Fibroblast of villous mesenchyme (primary cell): ENCODE measurements at places on chromosomes 2 and 18. TPM values are rescaled to one million over a fixed set of nuclear protein-coding genes. Genes with fewer than 3 reads are reported as not detected.

Gene CCDC85A
- 2.3 and 5.2 TPM in 2 replicates for total RNA-seq

Gene CRYGC
- total RNA-seq = not detected in 2 replicates

Gene DNER
- total RNA-seq = 0.32 and 0.86 TPM in 2 replicates

Gene CPLX4
- under 0.01 TPM in 1 of 2 replicates, not detected in the other for total RNA-seq

Gene C18orf54
- total RNA-seq = 1.9 and 6.0 TPM in 2 replicates

Gene MYCN
- total RNA-seq = under 0.01 and 0.32 TPM in 2 replicates

Gene ALPI
- not detected in 2 replicates for total RNA-seq

Gene ATP6V1C2
- total RNA-seq = under 0.01 TPM in 2 replicates

Gene SERPINB13
- total RNA-seq = not detected in 2 replicates

Gene NFATC1
- 0.43 and 1.3 TPM in 2 replicates for total RNA-seq

Gene CDK15
- 3.5 and 7.4 TPM in 2 replicates for total RNA-seq

Gene SEPTIN10
- total RNA-seq = 73.1 and 83.3 TPM in 2 replicates

Gene GRB14
- not detected in 2 replicates for total RNA-seq

Gene TSGA10
- 1.9 and 3.0 TPM in 2 replicates for total RNA-seq

Gene PREPL
- total RNA-seq = 30.0 and 68.2 TPM in 2 replicates

Gene SOX11
- total RNA-seq = under 0.01 and 0.32 TPM in 2 replicates

Gene RGPD4
- total RNA-seq = not detected in 2 replicates

Gene ALK
- not detected in 2 replicates for total RNA-seq

Gene TMEM163
- total RNA-seq = not detected in 2 replicates

Gene NR4A2
- total RNA-seq = 0.32 TPM in 1 of 2 replicates, not detected in the other

Gene FKBP1B
- total RNA-seq = 6.0 and 9.3 TPM in 2 replicates

Gene REG1B
- total RNA-seq = not detected in 2 replicates

Gene HPCAL1
- 51.5 and 60.0 TPM in 2 replicates for total RNA-seq

Gene RFTN2
- 4.7 and 6.4 TPM in 2 replicates for total RNA-seq

Gene GYPC
- 161 TPM in 2 replicates for total RNA-seq

Gene ARHGEF4
- total RNA-seq = 0.32 and 0.86 TPM in 2 replicates

Gene DPP4
- total RNA-seq = 58.6 and 130 TPM in 2 replicates

Gene IL1RN
- total RNA-seq = not detected in 2 replicates

Gene PLA2R1
- total RNA-seq = 8.4 and 13.0 TPM in 2 replicates
